Amygdala (tissue), 56 donors: ENCODE measurements at places on chromosomes 5 and 9.

DNA sequence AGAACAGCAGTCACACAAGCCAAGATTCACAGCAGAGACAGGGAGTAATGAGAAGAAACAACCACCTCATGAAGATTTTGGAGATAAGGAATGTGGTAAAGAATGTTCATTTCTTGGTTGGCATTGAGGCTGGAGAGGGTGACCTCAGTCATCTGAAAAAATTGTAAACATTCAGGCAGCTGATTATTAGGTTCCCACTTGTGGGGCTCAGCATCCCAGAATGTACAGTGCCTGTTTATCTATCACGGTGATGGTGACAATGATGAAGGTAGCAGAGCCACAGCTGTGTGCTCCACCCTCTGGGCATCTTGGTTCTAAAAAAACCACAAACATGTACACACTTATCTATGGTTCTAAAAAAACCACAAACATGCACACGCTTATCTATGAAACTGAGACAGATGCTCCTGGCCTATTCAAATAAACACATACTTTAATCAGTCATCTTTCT is 143.9 kb upstream of the MOCS2 start:
- no peak for DNase-seq

GRCh38 chr5:92561411-92561959 is 1019.5 kb downstream of the NR2F1-AS1 start:
- no peak for DNase-seq

GRCh38 chr9:89405826-89406225 is 87.5 kb downstream of the SECISBP2 start:
- DNase-seq, result no peak

GRCh38 chr5:151743530-151743929 is 14.9 kb downstream of the ATOX1 start:
- no peak for DNase-seq

GRCh38 chr5:13188371-13188770 is 756.1 kb downstream of the DNAH5 start:
- no peak for DNase-seq

DNA sequence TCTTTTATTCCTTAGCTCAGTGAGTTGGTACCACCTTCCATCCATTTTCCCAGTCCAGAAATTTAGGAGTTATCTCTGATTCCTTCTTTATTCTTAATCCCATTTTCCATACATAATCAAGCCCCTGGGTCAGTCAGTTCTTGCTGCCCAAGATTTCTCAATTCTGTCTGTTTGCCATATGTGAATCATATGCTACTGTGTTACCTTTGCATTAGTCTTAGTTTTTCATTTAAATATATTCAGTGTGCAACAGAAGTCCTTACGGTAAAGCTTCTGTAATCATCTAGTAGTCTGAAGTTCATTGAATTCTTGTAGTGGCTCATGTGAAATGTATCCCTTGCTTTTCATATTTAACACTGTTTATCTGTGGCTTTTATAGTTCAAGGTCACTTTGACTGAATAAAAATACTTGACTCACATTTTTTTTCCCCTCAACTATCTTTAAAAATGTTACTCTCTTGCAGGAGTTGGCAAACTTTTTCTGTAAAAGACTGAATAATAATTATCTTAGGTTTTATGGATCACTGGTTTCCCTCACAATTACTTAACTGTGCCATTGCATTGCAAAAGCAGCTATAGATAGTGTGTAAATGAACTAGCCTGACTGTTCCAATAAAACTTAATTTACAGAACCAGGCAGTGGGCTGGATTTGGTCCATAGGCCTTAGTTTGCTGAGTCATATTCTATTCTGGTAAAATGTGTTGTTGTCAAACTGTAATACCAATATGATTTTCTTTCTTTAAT is 6.9 kb downstream of the KIAA1958 start:
- no peak for DNase-seq

DNA sequence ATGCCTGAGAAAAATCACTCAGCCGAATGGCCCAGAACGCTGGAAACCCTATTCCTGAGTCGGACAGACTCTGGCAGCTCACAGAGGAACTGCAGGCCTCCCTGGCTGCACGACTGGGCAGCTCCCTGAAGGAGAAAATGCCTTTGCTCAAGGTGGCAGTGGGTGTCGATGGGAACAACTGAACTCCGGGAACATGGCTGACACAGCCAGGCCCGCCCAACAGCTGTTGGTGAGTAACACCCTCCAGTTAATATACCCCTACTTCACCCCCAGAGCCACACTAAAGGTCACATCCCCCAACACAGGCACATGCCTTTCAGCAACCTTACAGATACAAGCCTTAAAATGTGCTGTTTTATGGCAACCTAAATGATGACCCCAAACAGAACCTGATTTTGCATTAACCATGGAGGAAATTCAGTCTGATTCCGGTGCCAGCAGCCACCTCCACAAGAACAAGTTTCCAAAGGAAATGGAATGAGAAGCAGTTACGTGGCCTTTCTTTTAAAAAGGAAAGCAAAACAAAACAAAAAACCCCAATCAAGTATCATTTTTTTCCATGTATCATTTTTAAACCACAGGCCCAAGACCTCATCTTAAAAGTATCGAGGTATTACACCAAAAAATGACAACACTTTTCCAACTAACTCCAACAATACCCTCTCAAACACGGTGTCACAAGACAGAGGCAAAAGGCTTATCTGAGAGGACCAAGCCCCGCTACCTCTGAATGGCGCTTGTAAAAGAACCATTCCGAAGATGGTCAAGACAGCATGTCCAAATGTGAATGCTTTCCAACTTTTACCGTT is 3.1 kb downstream of the KLF9 start:
- peak; percentile 10 for DNase-seq

DNA sequence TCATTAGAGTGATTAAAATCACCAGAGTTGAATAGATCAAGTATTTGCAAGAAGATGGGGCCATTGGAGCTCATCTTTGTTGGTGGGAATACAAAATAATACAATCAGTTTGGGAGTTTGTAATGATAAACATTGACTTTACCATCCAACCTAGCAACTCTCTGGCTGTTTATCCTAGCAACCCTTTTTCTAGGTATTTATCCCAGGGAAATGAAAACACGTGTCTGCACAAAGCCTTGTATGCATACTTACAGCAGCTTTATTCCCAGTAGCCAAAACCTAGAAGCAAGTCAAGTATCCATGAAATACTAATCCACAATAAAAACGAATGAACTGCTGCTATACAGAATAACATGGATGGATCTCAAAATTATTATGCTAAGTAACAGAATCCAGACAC is 152.7 kb upstream of the DAB2 start:
- no peak for DNase-seq

DNA sequence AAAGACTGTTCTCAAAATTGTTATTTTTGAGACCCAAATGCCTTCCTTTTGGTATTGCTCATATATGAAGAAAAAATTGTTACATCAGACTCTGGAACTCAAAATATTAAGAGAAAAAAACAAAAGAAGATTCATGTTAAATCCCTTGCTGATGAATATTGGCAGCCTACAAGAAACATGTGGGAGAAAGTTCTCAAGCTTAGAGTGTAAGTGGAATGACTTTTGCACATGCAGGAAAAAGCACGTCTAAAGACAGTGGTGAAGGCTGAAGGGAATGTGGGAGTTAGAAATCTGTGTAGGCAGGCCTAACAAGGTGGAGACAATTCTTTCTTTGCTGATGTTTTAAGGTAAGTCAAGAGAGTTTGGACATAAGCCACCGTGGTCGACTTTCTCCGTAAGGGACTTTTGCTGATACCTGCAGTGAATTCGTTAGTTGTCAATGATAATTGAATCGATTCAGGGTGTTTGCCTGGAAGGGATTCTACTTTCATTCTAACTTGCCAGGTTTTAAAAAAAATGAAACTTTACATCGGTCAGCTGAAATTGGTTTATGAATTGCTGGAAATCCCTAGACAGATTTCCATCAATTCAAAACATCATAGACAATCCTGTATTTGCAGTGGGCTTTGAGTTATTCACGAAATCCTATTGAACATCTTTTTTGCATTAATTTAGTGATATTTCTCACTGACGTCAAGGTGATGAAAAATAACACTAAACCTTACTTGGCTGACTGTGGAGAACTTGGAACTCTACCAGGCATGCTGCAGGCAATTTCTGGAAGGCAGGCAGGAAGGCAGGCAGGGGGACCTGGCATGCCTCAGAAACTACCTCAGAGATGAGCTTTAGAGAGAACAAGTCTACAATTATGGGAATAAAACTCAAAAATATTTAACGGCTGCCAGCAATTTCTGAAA is 359.1 kb upstream of the ADAMTSL1 start:
- no peak for DNase-seq

DNA sequence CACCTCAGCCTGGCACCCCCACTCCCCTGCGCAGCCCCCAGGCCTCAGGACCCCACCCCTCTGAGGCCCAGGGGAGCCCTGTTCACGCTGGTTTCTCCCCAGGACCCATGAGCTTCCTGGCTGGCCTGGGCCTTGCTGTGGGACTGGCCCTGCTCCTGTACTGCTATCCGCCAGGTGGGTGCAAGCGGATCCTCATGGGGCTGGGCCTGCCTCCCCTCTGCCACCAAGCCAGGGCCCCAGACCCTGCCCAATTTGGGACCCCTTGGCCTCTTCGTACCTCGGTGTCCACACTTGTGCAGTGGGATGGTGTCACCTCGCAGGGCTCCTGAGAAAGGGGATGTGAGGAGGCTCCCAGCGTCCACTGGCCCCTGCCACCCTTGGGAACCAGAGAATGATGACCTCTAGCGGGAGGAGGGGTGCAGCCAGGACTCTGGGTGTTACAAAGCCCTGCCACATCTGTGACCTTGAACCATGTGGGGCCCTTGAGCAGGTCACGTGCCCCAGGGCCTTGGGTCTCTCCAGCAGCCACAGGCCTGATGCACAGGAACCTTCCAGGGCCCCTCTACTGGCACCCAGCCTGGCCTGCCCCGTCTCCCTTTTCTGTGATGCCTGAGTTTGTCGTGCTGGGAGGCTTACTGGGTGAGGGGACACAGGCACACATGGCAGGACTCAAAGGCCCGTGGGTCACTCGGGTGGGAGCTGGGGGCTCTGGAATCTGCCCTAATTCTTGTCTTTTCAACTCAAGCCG is 16.3 kb downstream of the CARD19 start:
- DNase-seq, result no peak

DNA sequence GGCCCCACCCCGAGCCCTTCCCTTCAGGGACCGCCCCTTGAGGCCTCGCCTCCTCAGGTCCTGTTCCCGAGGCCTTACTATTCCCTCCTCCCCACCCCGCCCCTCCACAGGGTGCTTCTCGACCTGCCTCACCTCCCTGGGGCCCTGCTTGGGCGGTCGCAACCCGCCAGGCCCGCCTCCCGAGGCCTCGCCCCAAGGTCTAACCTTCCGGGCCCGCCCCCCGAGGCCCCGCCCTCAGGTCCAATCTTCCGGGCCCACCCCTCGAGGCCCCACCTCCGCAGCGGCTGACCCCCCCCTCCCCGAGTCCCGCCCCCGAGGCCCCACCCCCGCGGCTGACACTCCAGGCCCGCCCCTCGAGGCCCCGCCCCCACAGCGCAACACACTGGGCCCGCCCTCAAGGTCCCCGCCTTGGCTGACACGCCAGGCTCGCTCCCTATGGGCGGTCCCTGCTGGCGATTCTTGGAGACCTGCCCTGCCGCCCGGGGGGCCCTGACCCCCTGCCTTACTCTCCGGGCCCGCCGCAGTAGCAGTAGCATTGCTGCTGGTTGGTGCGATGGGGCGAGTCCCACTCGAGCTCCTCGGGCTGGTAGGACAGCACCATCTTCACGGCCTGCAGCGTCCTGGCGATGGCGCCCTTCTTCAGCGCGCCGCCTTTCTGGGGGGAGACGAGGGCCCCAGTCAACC is 8.2 kb downstream of the PHF19 start:
- DNase-seq, result peak; percentile 72

DNA sequence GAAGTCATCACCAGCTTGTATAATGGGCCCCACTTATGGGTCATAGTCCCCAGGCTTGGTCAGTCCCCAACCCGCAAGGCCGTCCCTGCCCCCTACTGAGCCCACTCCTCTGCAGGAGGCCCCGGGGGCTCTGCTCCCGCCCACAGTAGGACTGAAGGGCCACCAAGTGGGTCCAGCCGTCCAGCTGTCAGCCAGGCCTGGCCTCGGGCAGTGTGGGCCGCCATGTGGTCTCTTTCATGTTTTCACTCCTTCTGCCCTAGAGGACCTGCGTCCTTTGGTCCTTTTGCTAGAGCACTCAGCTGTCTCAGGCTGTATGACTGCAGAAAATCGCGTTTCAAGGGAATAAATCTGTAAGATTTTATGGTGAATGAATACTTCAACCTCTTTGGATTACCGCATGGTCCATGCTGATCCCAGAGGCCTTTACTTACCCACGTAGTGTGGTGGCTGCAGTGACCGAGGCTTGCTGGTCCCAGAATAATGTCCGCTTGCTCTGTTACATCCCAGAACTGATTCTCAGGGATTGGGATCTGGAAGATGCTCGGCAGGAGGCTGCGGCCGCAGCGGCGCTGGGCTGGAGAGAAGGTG is 105.7 kb upstream of the FAM120A start:
- no peak for DNase-seq

- no peak for DNase-seq
These were observed 21.4 kb downstream of the COL27A1 start for GRCh38 chr9:114176624-114177291.

GRCh38 chr5:93240228-93240834 is 340.7 kb downstream of the NR2F1-AS1 start:
- no peak for DNase-seq

DNA sequence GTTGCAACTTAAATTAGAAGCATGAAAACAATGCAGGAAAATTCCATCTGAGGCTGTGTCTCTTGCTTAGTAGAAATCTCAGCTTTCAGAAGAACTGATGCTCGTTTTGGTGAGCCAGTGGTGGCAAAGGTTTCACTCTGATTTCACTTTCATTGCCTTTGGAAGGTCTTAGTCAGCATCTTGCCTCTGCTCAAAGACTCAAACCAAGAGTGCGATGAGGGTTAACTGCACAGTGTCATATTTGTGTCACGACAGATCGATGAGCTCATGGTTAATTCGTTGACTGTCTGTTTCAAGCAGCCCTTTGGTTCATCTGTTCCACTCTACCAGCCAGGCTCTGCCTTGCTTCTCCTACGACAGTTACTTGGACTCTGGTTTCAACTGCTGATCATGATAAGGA is 331.3 kb upstream of the KIF2A start:
- no peak for DNase-seq

DNA sequence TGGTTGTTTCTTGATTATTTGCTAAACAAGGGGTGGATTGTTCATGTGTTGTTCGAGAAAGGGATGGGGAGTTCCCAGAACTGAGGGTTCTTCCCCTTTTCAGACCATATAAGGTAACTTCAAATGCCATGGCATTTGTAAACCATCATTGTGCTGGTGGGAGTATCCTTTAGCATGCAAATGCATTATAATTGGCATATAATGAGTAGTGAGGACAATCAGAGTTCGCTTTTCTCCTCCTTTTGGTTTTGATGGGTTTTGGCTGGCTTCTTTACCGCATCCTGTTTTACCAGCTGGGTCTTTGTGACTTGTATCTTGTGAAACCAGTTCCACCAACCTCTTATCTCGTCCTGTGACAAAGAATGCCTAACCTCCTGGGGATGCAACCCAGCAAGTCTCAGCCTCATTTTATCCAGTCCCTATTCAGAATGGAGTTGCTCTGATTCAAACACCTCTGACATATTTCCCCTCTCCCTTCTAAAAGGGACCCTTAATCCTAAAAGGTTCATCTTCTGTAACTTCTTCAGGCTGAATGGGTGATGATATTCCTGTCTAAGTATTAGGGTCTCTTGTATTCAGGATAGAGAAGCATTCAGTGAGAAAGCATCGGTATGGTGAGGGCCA is 8.7 kb upstream of the FBN2 start:
- no peak for DNase-seq

GRCh38 chr9:14221558-14221957 is 92.4 kb downstream of the NFIB start:
- no peak for DNase-seq
